ENCODE measurements at places on chromosomes 11 and 22.

DNA sequence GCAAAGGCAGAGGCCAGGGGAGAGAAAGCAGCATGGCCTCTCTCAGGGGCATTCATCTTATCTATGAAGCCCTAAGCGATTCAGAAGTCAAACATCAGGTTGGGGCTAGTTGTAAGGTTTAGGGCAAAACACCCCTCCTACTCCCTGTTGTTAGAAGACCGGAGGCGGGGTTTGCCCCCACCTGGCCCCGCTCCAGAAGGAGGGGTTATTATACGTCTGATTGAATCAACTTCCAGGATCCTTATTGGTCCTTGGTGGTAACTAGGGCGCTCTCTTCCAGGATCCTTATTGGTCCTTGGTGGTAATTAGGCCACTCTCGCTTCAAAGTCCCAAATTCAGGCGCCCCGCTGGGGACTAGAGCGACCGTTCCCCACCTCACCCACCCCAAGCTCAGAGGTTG is 12.1 kb upstream of the SMTN start:
- DNase-seq = no peak

DNA sequence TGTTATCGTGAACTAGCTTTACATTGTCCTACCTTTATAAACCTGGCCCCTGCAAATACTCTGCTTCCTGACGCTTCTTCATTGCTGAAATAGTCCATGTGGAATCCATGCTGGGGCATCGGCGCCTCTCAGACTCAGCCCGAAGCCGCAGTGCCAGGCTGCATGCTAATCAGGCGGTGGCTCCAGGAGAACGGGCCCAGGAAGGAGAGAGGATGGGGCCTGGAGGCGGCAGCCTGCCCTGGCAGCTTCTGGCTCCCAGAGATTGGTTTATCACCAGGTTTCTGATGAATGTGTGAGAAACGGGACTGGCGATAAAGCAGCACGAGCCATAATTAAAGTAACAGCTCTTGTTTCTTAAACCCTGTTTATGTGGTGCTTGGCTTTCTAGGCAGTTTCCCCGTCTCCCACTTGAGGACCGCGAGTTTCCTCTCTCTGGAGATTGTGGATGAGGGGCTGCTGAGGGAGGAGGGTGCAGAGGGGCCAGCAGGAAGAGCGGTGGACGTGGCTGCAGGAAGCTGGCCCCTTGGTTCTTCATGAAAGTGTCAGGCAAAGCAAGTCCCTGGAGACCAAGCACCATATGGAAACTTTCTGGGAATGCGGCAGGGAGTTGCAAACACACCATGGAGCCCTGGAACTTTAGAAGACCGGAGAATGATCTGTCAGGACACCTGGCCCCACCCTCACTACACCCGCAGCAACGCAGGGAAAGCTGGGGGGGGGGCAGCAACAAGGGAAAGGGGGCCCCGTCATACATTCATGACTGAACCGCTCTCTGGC is 93.4 kb downstream of the NTM start:
- DNase-seq = no peak

DNA sequence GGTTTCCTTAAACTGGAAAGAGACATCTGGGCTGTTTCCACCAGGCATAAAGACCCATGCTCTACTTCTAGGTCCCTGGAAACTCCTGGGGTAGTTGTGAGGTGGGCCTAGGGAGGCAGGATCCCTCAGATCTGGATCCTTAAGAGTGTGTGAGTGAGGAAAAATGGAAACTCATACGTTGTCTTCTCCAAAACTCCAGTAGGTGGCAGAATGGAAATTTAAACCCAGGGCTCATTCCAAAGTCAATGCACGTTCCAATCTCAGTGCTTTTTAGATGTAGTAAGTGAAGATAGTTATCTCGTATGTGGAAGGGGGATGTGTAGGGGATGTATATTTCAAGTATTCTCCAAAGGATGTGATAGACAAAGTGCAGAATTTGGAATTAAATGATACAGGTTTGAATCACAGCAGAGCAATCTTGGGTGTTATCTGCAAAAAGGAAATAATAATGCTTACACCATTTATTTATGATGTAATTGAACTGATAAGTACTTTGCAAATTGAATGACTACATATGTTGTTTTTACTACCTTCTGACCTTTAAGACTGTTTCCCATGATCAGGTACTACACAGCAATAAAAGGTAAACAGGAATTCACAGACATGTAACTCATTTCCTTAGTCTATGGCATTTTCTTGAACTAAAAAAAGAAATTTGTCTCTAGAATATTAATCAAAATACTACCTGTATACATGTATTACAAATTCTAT is 13.1 kb upstream of the MMP1 start:
- DNase-seq = no peak

GRCh38 chr11:110818032-110818687 is 105.9 kb upstream of the ARHGAP20 start:
- no peak for DNase-seq

GRCh38 chr11:64622681-64623080 is 31.7 kb downstream of the SLC22A12 start:
- no peak for DNase-seq

DNA sequence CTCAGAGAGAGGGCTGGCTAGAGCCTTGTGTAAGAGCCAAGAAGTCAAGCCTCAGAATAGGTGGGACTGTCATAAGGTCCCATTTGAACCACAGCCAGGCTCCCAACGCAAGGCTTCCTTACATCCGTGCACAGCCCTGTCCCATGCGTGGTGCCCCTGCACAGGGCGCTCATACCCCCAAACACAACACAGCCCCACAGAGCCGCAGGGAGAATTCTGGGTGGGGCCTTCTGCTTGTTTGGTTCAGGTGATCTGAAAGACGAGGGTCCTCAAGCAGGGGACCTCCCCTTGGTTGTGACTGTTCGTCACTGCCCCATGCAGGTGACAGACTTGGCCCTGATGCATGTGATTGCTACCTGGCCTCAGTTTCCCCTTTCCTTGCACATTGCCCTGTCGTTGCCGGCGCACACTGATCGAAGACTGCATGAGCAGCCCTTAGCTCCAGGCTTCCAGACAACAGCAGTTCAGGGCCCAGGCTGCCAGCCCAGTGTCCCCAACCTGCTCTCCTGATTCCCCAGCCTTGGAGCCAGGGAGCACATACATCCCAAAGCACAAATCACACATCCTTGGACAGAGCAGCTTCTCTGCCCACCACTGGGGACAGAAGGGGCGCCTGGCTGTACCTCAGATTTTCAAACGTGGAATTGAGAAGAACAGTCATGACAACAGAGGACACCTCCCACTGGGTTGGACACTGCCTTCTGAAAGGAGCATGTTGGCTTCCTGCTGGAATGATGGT is 22.1 kb downstream of the GNAZ start:
- no peak for DNase-seq

- DNase-seq = no peak
Measured at GRCh38 chr22:25413620-25414019, 150.9 kb upstream of the GRK3 start.

DNA sequence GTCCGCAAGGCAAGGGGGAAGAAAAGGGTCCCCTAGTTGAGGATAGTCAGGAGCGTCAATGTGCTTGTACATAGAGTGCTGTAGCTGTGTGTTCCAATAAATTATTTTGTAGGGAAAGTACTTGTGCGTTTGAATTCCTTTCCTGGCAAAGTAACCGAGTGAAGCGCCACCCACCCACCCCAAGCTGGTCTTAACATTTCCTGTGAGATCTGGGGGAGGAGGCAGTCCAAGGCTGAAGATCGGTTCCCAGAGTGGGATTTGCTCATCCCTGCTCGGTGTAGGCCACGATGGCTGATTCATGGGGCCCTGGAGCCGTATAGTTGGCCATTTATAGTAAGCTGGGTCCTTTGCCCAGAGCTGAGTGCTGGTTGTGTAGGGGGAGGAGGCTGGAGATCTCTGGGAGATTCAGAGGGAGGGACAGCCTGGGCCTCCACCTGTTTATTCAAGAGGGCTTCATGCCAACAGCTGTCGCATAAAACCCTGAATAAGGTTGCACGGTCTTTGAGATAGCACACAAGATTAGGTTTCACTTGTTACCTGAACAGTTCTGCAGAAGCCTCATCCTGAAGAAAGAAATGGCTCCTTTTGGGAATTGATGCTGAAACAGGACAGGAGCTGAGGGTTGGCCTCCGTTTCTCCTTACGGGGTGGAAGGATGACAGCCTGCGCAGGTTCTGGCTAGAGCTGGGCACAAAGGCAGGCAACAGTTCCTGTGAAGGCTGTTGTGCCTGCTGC is 2.4 kb downstream of the ATF4 start:
- no peak for DNase-seq

- DNase-seq = no peak
Measured at GRCh38 chr11:1196516-1197391, 26.1 kb upstream of the MUC5B start.

DNA sequence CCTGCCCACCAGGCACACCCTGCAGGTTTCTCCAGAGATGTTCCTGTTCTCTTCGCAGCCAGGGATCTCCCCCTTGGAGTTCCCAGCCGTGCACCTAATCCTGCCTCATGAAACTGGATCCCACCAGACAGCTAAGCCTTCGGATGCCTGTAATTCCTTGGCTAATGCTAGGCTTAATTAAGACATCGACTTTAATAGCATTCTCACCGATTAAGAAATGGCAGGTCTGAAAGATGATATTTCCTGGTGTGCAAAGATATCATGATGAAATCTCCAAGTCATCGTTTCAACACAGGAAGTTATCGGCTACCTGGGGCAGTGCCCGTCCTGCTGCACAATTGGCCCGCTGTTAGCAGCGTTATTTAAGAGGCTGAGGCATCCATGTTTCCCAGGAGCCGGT is 41.5 kb upstream of the CCND1 start:
- DNase-seq = no peak

DNA sequence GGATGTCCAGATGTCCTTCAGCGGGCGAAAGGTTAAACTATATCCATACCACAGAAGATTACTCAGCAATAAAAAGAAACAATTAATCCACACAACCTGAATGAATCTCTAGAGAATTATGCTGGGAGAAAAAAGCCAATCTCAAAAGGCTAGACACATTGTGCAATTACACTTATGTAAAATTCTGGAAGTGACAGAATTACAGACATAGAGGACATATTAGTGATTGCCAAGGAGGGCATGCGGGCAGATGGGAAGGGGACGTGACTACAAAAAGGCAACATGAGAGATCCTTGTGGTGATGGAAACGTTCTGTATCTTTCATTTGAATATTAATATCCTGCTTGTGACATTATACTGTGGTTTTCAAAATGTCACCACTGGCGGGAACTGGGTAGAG is 103.5 kb upstream of the BMAL1 start:
- no peak for DNase-seq

DNA sequence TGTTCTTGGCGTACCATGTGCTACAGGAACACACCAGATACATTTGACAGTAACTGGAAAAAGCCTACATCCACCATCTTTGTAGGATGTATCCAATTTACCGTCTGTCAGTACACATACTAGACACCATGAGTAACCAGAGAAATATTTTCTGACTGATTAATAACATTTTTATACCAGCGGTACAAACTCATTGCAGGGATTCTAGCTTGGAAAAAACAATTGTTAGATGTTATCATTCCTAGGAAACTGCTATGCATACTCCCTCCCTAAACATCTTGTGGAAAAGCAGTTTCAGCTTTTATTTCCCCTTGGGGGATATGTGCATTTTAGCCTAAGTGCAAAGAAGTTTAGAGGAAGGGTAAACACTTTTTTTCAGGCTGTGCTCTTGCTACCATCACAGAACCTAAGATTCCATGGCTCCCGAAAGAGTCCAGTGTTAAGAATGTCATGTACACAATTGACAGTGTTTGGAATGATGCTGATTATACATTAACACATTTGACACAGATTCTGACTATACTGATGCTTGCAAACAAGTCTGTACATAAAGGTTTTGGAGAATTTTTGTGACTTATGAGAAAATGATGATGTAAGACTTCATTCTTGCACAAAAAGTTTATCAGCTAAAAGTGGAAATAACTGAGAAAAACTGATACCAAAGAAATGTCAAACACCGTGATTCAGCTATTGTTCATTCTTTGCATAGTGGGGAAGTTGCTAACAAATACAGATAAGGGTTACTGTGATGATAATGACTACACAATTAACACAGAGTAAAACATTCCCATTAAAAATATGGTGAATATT is 23.7 kb downstream of the NCF4 start:
- no peak for DNase-seq
